ENCODE measurements at places on chromosomes 3 and 15.
A peak's percentile ranks its signal among the peaks of the same experiment; 100 is the strongest.

- no peak for DNase-seq
These were observed 88.6 kb upstream of the CACNA2D3 start for GRCh38 chr3:54033761-54034160.

- DNase-seq: peak; percentile 20
These were observed 67.4 kb downstream of the CSNK1G1 start for GRCh38 chr15:64288577-64288976.

- DNase-seq: no peak
These were observed 18.4 kb downstream of the ITGA11 start for GRCh38 chr15:68413363-68414205.

GRCh38 chr15:75822685-75823278 is 20.5 kb upstream of the UBE2Q2 start:
- DNase-seq: no peak
